Stimulated activated CD8-positive, alpha-beta memory T cell treated with anti-CD3 and anti-CD28 coated beads, Interleukin-15, amount 100 ng/mL, for 24 hours (primary cell): ENCODE measurements at places on chromosomes 3 and 15.

- no peak for DNase-seq
Measured at GRCh38 chr3:23739536-23739935, 66.2 kb upstream of the UBE2E1 start.

GRCh38 chr3:31247850-31248562 lies 284.7 kb upstream of the STT3B start:
- no peak for DNase-seq

GRCh38 chr3:150365132-150365604 lies 42.9 kb upstream of the TSC22D2 start:
- no peak for DNase-seq

- no peak for DNase-seq
Measured at GRCh38 chr3:11289864-11290263, 17.7 kb downstream of the ATG7 start.

- no peak for DNase-seq
Measured at GRCh38 chr15:66045542-66045941, 176.3 kb downstream of the RAB11A start.

DNA sequence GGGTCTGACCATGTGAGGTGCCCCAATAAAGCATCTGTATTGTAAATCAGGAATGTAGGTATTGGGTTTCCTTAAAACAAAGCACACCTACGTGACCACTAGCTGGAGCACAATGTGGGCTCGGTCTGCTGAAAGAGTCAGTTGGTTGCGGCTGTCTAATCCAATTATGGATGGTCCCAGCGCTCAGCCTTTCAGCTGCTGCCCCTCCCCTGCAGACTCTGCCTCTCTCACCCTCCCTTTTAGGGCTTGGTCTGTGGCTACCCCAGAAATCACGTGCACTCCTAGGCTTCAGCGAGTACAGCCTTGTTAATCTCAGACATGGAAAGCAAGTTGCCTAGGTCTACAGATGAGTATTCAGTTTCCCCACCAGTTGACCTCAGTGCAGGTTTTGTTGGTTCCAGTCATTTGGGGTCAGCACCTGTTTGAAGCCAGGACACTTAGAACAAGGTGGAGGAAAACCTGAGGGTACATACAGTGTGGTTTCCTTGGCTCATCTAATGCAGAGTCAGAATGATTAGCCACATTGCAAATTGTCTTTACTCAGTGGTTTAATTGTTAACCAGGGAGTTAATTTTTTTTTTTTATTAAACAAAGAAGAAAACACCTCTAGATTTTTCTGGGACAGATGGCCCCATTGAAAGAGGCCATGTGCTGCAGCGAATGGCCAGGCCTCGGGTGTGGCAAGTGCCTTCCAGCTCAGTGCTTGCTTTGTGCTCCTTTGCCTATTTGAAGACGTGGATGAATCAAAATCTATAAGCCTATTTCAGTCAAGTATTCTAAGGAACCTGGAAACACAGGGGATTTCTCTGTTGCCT lies 137.7 kb downstream of the IGF1R start:
- DNase-seq: no peak

DNA sequence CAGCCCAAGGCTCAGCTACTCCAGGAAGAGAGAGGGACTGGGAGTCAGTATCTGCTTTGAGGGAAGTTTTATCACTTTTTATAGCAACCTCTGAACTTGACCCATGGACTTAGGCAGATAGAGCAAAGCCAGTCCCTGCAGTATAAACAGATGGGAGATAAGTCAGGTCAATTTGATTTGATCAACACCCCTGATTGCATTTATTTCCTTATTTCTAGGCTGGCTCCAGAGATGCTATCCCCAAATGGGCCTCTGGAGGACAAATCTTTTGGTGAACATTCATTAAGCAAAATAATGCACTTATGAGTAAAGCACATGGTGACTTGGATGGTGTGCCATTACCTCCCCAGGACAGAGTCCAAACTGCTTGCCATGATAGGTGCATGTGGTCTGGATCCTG lies 8.9 kb upstream of the IDH3A start:
- no peak for DNase-seq

GRCh38 chr15:39140060-39140604 lies 440.7 kb upstream of the THBS1 start:
- no peak for DNase-seq

DNA sequence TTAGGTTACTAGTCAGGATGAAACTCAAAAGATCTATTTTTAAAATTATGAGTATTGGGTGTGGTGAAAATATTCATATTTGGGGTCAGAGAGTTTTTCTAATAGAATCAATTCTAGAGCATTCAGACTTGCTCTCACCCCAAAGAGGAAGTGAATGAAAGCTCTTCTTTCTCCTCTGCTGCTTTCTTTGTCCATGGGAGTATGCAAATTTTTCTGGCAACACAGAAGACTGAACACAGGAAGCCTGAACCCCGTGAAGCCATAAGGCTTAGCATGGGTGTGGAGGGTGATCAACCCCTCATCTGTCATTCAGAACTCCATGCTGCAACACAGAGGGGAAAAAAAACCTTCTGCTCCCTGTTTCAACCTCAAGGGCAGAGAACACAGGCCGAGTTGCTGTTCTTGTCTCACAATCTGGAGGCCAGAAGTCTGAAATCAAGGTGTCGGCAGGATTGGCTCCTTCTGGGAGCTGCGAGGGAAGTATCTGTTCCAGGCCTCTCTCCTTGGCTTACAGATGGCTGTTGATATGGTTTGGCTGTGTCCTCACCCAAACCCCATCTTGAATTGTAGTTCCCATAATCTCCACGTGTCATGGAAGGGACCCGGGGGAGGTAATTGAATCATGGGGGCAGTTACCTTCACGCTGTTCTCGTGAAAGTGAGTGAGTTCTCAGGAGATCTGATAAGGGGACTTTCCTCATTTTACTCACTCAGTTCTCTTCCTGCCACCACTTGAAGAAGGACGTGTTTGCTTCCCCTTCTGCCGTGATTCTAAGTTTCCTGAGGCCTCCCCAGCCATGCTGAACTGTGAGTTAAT lies 33.7 kb upstream of the CD47 start:
- DNase-seq: peak; percentile 14

- DNase-seq: no peak
Measured at GRCh38 chr3:29745232-29745870, 464.5 kb downstream of the RBMS3 start.

DNA sequence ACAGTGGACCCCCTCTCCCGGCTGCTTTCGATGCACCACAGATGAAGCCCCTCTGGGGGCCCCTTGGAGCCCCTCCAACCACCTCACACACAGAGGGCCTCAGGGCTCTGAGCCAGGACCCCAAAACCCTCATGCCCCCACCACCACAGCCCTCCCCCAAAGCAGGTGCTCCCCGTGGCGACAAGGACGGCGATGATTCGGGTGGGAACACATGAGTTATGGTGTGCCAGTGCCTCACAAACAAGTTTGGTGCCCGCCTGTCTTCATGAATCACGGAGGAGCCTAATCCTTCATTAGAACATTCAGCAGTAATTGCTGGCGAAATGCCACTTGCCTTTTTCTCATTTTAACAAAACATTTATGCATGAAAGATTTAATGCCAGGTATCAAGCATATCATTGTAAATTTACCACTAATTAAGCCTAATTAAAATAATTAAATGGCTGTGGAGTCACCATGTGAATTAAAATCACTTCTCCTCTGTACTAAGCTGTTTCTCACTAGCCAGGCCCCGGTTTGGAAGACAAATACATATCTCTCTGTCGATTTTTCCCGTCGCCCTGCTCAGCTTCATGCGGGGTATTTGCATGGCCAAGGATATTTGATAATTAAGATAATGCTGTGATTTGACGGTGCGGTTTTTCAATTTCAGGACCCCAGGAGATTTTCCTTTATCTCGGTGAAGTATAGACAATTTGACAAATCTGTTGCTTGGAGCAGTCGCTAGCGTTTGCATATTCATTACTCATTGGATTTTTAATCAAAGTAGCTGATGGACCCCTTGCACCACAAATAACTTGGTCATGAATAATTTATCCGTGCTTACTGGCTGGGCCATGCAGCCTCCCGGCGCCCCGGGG lies 157.0 kb downstream of the TLE3 start:
- no peak for DNase-seq

DNA sequence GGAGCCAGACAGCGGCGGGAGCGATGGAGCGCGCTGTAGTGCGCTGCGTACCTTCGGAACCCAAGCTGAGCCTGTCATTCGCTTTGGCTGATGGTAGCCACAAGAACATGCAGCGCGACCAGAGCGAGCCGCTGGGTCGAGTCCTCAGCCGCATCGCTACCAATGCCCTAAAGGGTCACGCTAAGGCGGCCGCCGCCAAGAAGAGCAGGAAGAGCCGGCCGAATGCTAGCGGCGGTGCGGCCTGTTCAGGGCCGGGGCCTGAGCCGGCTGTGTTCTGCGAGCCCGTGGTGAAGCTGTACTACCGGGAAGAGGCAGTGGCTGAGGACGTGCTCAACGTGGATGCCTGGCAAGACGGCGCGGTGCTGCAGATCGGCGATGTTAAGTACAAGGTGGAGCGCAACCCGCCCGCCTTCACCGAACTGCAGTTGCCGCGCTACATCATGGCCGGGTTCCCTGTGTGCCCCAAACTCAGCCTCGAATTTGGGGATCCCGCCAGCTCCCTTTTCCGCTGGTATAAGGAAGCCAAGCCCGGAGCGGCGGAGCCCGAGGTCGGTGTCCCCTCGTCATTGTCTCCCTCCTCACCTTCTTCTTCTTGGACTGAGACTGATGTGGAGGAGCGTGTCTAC lies 498 bp downstream of the PDE12 start:
- DNase-seq: peak; percentile 19

DNA sequence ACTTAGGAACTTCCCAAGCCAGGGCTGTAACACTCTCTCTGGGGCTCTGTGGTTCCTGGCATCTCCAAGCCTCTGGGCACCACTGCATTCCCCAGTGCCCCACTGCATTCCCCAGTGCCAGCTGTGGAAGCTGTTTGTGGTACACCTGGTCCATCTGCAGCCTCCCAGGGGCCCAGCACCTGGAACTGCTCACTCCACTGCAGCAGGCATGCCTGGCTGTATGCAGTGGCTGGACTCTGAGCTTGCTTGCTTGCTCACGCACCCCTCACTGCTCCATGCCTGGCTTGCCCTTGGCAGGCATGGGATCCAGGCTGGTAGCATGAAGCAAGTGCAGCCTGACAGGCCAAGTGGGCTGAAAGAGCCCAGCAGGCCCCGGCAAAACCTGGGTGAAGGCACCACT lies 512.1 kb downstream of the SQOR start:
- no peak for DNase-seq

DNA sequence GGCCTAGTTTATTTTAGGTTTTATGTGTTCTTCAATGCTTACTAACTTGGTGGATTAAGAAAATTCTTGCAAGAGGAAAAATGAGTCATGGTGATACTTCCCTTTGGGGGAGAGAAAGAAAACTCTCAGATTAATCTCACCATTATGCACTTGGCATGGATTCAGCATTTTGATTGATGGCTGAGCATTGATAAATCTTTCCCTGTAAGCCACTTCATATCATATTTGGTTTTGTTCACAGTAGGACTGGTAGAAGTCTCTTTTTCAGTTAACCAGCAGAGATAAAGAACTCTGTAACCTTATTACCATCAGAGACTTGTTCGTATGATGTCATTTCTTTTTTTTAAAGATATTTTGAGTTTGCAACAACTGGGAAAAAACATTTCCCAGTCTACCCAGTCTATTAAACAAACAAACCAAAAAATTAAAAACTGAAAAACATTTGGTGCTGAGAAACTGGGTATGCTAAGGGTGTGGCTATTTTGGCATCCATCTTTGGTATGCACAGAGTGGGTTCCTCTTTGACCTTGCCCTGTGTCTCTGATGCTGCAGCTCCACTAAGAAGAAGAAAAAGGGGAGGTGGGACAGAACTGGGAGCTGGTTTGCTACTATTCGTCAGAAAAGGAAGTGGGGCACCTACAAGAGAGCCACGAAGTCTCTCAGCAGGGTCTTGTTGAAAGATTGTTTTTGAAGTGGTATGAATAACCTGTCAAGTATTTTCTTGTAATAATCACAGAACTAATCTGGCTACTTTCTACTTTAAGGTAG lies 17.2 kb downstream of the TMOD3 start:
- DNase-seq: no peak

GRCh38 chr3:177490626-177491025 lies 293.3 kb upstream of the TBL1XR1 start:
- DNase-seq: no peak

DNA sequence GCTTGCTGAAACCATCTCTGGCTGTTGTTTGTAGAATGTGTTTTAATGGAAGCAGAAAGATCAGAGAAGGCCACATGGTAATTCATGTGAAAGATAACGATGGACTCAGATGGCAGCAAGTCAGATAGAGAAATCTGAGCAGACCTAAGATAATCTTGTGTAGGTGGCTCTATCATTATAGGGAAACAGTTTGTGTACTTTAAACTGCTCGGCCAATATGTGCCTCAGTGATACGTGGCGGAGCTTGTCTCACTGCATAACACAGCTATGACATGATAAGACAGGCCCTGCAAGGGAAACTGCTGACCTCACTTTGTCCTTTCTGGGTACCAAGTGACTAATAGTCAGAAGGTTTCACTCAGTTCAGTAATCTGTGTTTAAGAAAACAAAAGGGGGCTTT lies 51.0 kb downstream of the MME start:
- DNase-seq: no peak

GRCh38 chr3:71926616-71927015 lies 141.7 kb upstream of the PROK2 start:
- DNase-seq: no peak

GRCh38 chr3:78322780-78323179 lies 1282.9 kb downstream of the ROBO2 start:
- DNase-seq: no peak

GRCh38 chr3:80767604-80768003 lies 993.8 kb downstream of the GBE1 start:
- no peak for DNase-seq

- no peak for DNase-seq
Measured at GRCh38 chr3:31213869-31214486, 318.7 kb upstream of the STT3B start.

DNA sequence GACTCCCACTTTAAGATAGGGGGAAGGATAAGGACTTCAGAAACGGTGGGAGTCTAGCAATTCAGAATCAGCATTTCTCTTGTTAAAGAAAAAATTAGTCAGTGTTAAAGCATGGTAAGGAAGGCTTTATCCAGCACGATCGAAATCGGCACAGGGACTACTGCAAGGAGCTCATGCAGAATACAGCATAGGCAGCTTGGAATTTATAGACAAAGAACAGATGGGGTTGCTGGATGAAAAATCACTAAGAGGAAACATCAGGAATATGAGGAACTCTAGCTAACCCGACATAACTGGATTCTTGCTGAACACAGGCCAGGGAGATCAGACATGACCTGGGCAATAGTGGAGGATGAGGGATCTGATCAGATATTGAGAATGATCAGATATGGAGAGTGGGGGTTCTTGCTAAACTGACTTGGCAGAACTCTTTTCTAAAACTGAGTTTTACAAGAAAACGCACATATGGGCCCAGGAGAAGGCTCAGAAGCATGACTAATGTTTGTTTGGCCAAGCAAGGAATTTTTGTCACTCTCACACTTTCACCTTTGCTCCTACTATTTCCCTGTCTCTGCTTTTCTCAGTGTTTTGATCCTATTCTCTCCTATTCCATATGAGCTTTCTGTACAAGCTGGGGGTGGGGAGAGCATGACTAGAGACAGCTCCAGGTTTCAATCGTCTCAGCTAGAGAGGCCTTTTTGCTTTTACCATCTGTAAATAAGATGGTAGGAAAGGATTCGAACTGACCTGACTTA lies 3.9 kb upstream of the PLCH1 start:
- no peak for DNase-seq

GRCh38 chr3:43180694-43181093 lies 74.8 kb upstream of the POMGNT2 start:
- DNase-seq: no peak
